ENCODE measurements at places on chromosomes 1 and 21. TPM values are rescaled to one million over a fixed set of nuclear protein-coding genes. Genes with fewer than 3 reads are reported as not detected.
A peak's percentile ranks its signal among the peaks of the same experiment; 100 is the strongest.

DNA sequence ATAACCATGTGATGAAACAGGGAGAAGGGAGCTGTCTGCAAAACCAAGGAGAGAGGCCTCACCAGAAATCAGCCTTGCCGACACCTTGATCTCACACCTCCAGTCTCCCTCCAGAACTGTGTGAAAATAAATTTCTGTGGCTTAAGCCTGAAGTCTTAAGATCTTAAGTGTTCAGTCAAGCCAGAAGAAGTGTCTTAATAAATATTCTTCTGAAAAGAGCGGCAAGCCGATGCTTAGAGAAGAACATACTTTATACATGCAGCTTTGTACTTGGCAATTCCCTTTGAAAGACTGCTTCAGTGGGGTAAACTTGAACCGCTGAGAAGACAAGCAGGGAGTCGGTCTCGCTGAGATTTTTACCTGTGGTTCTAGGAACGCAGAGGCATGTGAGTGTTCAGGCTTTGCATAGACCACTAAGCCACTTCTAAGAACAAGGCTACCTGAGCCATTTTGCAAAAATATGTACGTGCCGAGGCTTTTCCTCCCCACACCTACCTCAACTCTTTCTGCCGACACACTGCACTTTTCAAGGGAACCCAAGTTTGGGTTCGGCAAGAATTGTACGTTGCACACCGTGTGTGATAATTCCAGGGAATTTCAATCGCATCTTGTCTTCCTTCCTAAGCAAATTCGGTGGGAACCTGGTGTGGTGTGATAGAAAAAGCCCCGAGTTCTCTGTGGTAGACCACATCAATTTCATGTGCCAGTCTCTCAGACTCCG is 3.4 kb downstream of the RUNX1 start:
- H3K4me1 ChIP-seq = peaks cover 90% of the 10 kb centered on the region
- peaks cover 15% of the 10 kb centered on the region for H3K36me3 ChIP-seq
- peak; percentile 70 for DNase-seq
- no peaks in the 10 kb centered on the region for H3K27me3 ChIP-seq
- H3K27ac ChIP-seq = peak overlapping the region; percentile 97
- H3K4me3 ChIP-seq = peak overlapping the region; percentile 91

The RNU1-4 gene
- 820 TPM for total RNA-seq

The ESRRG gene
- total RNA-seq = not detected

GRCh38 chr1:2946291-2946690 is 75.0 kb upstream of the ACTRT2 start:
- no peaks in the 10 kb centered on the region for H3K27me3 ChIP-seq
- no peak for DNase-seq
- H3K4me3 ChIP-seq = no peak overlapping the region
- no peaks in the 10 kb centered on the region for H3K36me3 ChIP-seq
